ENCODE measurements at places on chromosomes 5 and 9.

DNA sequence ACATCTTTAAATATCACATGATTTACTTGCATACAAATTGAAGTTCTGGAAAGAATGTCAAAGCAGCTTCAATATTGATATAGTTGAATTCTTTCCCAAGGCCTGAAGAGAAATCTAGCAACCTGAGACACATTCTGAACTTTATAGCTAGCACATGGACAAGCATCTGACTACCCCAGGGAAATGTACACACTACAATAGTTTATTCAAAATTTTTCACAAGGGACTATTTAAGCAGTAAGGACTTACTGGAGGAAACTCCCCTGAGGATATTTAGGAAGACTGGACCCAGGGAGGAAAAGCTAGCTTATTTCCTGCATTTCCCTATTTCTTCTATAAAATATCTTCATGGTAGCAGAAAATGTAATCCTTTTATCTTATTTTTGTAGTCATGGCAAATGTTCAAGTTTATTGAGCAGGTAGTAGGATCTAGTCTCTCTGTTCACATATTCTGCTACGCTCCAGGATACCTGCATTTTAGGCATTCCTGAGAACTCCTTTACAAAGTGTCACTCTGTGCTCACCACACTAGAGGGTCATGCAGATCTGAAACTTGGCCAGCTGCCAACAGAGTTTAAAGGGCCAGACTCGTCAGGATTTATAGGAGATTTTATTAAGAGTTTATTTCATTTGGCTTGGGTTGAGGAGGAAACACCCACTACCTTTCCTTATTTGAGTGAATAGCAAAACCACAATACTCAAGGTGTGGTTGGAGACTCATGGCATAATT, 348.4 kb upstream of the FTMT start:
- DNase-seq, result no peak

DNA sequence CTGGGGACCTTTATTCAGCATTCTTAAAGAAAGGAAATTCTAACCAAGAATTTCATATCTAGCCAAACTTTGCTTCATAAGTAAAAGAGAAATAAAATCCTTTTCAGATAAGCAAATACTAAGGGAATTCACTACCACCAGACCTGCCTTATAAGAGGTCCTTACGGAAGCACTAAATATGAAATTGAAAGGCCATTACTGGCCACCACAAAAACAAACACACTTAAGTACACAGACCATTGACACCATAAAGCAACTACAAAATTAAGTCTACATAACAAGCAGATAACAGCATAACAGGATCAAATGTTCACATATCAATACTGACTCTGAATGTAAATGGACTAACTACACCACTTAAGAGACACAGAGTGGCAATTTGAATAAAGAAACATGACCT, 361.4 kb upstream of the POU5F2 start:
- no peak for DNase-seq

DNA sequence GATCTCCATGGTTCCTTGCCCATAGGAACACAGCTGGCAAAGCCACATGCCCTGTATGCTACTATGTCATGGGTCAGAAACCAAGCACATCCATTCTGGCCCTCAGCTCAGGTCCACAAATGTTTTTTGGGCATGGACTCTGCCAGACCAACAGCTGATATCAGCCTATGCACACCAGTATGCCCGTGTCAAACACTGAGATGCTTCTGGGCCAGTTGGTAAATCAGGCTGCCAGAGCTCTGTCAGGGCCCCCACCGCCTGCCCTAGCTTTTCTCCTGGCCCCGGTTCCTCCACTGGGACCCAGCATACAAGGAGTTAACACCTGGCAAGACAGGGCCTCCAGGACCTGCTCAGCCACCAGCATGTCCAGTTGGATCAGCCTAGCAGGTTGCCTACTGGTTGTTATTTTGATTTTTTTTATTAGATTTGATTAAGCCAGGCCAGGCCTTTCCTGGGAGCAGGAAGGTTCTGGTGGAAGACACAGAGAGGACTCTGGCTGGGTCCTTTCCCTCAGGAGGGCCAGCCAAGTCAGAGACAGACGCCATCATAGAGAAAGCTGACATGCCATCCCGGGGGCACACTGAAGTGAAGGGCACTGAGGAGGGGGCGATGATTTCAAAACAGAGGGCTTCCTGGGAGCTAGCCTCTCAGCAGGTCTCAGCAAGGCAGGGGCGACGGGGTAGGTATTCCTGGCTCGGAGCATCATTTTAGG, 65.8 kb downstream of the TSTD2 start:
- no peak for DNase-seq

DNA sequence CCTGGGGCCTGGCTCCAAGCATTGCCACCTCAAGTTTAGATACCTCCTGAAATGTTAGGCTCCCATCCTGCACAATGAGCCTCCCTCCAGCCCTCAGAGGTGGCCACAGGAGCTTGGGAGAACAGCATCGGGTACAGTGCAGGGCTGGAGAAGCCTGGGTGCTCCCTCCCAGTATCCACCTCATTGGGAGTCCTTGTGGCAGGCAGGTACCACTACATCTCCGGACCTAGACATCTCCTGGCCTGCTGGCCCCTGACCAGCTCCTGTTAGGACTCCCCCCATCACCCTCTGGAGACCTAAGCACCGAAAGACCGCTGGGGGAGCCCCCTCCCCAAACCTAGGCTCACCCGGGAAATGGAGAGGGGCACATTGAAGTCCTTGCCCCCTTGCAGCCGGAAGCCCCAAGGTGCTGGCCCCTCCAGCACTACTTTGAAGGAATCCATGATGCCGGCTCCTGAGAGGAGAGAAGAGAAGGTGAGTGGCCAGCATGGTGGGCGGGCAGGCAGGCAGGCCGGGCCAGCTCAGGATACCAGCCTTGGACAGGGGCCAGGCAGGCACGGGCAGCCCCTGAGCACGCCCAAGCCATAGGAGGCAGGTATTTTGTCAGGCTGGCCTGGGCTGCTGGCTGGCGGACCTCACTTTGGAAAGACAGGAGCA, 1.2 kb downstream of the PDLIM7 start:
- DNase-seq, result peak; percentile 73

DNA sequence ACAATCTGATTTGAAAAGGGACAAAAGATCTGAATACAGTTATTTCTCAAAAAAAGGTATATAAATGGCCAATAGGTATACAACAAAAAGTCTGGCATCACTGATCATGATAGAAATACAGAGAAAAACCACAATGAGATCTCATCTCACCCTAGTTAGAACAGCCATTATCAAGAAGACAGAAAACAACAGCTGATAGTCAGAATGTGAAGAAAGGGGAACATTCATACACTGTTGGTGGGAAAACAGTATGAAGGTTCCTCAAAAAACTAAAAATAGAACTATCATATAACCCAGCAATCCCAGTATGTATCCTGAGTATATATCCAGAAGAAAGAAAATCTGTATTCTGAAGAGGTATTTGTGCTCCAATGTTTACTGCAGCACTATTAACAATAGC, 75.7 kb upstream of the OR2K2 start:
- no peak for DNase-seq

- DNase-seq, result no peak
These were observed 1638.3 kb downstream of the MAT2B start for GRCh38 chr5:165143741-165144140.

GRCh38 chr5:8934455-8934854, 611.4 kb downstream of the SEMA5A start:
- DNase-seq, result no peak

- DNase-seq, result peak; percentile 96
These were observed 144.5 kb downstream of the GAPVD1 start for GRCh38 chr9:125405938-125406809.

GRCh38 chr5:82360022-82360421, 81.9 kb upstream of the RPS23 start:
- DNase-seq, result no peak

DNA sequence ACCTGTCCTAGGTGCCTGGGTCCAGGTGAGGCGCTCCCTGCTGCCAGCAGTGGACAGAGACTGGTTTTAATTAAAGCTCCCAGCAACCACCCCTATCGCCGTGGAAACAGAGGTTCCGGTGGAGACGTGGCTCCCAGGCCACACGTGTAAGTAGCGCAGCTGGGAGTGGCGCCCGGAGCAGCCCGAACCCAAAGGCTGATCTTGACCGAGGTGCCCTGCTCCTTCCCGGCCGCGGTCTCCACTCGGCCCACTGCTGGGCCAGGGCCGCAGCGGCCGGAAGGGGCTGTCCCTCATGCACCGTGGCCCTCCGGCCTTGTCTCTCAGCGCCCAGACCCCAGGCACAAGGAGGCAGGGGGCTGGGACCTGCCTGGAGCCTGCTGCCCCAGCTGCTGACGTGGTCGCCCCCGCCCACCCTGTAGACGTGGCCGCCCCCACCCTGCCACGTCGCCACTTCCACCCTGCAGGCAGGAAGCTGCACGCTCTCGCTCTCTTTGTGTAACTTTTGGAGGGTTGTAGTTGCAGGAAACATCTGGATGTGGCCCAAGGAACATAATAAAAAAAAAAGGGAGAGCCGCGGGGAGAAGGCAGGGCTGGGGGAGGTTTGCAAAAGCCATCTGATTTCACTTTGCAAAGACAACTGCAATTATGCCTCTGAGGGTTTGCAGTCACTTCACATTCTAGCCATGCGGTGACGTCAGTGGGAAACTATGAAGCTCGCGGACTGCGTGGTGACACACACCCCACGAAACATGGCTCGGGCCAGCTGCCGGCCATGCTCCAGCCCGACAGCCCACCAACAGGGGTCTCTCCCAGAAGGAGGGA, 129.9 kb downstream of the RXRA start:
- peak; percentile 94 for DNase-seq

- no peak for DNase-seq
These were observed 135.1 kb upstream of the RFX3 start for GRCh38 chr9:3660936-3661335.

DNA sequence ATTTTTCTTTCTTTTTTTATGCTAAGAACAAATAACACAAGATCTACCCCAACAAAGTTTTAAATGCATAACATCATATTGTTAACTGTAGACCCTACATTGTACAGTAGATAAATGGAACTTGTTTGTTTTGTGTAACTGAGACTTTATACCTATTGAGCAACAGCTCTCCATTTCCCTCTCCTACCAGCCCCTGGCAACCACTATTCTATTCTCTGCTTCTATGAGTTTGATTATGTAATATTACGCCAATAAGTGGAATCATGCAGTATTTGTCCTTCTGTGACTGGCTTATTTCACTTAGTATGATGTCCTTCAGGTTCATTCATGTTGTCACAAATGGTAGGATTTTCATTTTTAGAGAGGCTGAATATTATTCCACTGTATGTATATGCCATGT, 308.2 kb upstream of the PRR16 start:
- DNase-seq, result no peak
